ENCODE measurements at places on chromosomes 16 and 17. TPM values are rescaled to one million over a fixed set of nuclear protein-coding genes. Genes with fewer than 3 reads are reported as not detected.

- no peak for DNase-seq
Observed at GRCh38 chr16:86608301-86608747, 30.0 kb downstream of the FOXL1 start.

DNA sequence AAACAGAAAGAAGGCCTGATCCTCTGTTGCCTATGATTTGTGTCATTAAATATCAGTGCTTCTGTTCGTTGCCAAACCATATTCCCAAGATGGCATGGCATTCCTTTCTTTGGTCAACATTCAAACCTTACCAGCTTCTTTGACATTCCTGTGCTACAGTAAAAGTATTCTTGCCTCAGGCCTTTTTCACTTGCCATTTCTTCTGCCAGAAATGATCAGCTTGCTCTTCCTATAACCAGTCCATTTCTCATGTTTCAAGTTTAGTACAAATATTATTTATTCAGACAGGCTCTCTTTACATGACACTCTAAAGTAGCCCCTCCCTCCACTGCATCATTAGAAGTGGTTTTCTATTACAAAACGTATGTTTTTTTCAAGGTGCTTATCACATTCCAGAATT lies 278.3 kb downstream of the KCNJ2 start:
- peak; percentile 1 for DNase-seq

PHB1 gene
- total RNA-seq = 115 TPM

DNA sequence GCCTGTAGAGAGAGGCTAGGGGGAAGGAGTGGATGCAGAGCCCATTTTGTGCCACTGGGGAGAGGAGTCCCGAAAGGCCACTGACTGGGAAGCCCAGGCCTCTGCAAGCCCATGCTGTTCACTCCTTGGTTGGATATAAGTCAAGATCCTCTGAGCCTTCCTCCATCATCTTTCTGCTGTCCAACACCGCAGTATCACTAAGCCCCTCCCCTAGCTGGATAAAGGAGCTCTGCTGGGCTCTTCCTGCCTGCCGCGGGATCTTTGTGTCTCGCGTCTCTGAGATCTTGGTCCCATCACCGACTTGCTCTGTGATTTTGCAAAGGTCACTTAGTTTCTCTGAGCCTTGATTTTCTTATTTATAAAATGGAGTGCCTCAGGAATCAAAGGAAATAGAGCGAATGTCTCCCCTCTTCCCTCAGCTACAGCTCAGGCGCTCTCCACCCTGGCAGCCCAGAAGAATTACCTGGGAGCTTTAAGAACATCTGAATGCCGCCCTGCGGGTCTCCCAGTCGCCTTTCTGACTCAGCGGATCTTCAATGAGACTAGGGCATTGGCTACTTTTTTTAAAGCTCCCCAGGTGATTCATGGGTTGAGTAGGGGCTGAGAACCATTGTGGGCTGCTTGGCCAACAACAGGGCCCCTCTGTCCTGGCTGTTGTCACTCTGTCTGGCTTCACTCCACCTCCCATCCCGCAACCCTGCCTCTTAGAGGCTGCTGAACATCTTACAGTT lies 25.2 kb upstream of the TMEM220 start:
- DNase-seq = no peak

DNA sequence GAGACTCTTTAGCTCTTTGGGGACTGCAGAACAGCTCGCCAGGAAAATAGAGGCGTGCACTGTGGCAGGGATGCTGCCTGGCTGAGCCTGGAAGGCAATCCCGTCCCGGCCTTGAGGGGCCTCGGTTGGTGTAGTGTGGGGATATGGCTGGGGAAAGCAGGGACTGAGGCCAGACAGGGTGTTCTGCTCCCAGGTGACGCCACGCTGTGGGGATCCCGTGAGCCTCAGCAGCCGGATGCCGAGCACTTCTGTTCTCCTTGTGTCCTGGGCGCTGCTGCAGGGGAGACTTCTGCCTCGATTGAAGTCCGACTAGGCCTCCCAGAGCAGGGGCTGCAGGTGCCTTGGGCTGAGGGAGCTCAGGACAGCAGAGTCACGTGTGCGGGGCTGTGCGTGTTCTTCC lies 72.6 kb downstream of the BANP start:
- DNase-seq = no peak

DNA sequence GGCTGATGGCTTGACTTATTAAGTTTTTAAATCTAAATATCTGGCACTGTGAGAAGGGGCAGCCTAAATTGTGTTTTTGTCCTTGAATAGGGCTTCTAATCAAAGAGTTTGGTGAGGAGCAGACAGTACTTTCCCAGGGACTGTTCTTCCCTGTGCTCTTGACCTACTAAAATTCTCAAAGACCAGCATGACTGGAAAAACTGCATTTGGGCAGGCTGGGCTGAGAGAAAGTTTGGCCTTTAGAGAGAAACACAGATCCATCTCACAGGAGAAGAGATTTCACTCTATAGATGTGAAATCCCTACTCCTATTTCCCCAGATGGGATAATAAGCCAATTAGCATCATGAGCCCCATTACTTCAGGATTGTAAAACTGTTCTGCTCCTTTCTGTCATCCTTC lies 7.3 kb downstream of the PCTP start:
- no peak for DNase-seq

LRRC37A gene
- 3.0 TPM for total RNA-seq

GRCh38 chr17:80352216-80352895 lies 62.6 kb upstream of the ENDOV start:
- DNase-seq = no peak

Data from mammary epithelial cell (primary cell).